NCI-H187 treated with DMSO at 0.1 percent for 48 hours (cell line): ENCODE measurements at places on chromosomes 4 and X.

DNA sequence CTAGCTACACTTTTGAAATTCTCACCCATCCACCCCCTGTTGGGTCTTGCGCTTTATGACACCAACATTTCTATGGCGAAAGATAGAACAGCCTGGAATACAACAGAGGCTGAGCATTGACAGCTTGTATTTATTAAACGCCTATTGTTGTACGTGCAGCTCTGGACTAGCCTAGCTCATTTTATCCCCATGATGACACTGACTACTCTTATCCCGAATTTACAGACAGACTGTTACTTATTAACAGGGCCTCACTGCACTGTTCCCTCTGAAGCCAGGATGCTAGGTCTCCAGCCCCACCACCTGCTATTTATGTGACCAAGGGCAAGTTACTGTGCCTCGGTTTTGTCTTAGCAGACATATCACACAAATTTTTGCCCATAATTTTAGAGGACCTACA, 1.0 kb upstream of the RFC1 start:
- DNase-seq, result no peak

- DNase-seq, result no peak
Measured at GRCh38 chrX:37361596-37361995, 12.4 kb downstream of the PRRG1 start.

DNA sequence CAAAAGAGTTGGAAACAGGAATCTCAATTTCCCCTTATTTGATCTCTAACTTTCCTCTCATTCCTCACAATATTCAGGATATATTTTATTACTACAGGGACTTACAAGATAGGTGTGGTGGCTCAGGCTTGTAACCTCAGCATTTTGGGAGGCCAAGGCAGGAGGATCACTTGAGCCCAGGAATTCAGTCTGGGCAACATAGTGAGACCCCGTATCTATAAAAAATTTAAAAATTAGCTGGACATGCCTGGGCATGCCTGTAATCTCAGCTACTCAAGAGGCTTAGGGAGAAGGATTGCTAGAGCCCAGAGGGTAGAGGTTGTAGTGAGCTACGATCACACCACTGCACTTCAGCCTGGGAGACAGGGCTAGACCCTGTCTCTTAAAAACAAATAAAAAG, 200.4 kb downstream of the CAMK2D start:
- DNase-seq, result no peak

DNA sequence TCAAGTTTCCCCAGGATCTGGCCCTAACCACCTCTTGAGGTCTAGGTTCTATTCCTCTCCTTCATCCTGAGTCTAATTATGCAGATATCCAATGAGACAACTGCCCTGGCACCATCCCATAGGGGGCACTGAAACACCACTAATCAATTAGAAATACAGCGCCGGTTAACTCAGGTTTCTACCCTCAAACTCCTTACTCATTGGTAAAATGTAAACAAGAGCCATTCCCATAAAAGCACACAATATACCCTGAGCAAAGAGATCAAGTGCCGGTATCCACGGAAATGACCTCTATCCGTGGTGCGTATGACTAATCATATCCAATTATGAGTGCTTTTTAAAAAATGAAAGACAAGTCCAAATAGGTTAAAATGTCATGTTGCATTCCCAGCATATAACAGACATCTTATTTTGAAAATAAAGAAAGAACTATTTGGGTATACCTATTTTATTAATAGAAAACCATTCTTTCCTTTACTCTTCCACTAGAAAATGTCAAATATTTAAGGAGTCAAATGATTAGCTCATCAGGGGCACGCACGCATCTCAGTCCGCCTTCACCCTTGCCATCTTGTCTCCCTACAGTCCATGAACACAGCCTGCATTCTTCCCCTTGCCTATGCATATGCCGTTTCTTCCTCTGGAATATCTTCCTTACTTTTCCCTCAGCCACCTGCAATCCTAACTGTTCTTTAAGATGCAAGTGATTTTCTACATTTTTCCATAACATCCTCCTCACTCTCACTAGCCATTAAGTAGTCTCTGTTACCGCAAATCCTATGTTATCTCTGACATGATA, 141.1 kb downstream of the MAML3 start:
- DNase-seq, result peak; percentile 69
